Fibroblast of mammary gland (primary cell): ENCODE measurements at places on chromosomes 1 and 21.

DNA sequence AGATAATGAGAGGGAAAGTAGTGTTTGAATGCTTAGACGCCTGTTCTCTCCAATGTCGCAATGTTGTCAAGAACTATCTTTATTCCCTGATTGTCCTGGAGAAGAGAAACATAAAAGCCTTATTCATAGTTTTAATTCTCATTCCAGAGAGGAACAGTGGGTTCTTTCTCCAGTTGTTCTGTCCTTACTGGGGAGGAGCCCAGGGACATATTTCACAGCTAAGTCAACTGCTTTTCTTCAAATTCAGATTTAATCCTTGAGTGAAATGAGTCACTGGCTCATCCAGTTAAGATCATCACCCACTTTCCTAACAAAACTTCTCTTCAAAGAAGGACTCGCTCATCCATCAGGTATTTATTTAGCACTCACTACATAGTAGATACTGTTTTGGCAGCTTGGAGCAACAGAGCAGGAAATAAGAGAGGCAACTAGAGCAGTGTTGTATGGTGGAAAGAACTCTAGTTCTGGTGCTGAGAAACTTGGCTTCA is 365.7 kb upstream of the USP24 start:
- DNase-seq, result peak; percentile 98

- no peak for DNase-seq
These were observed 178.6 kb downstream of the SLC45A1 start for GRCh38 chr1:8496473-8496872.

DNA sequence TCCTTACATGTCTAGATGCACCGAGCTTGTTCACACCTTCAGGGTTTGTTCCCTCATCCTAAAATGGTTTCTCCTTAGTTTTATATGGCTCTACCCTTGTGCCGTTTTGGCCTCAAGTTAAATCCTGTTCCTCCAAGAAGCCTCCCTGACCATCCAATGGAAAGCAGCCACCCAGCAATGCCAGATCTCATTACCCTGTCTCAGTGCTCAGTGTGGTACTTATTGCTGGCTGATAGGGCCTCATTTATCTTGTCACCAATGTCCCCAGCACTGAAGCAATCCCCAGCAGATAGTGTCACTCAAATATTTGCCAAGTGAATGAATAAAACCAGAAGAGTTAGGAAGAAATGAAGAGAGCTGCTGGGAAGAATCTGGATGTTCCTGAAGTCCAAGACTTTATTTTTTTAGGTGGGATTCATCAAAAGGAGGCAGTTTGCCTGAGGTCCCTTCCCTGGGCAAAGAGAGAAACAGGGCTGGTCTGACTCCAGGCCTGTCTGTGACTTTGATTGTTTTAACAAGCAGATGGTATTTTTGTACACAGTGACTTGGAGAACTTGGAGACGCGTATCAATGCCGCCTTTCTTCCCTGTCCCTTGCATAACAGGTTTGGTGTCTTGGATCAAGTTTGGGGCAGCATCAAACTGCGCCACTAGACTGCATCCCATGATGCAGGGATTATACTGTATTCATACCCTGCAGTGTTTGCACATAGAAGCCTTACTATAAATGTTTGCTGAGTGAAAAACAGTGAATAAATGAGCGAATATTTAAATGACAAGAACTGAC is 221.2 kb downstream of the DISC1 start:
- DNase-seq, result no peak

DNA sequence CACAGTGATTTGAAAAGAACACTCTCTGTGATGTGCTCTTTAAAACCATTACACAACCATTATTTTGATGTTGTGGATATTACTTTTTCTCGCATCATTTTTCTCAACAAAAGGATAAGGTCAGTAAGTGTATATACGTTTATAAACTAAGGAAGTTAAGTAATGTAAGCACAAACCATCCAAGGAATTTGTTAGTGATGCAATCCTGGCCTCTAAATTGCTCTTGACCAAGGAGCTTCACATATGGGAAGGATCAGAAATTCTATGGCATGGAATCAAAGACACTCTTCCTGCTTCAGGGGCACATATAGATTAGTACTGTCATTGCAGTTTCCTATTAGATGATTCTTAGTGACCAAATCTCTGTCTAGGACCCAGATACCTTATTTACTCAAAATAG is 3.6 kb upstream of the PPP2R5A start:
- peak; percentile 56 for DNase-seq

GRCh38 chr1:220451532-220451931 is 76.4 kb upstream of the MARK1 start:
- peak; percentile 37 for DNase-seq

- DNase-seq, result no peak
These were observed 31.4 kb upstream of the TMEM61 start for GRCh38 chr1:54949053-54949452.

DNA sequence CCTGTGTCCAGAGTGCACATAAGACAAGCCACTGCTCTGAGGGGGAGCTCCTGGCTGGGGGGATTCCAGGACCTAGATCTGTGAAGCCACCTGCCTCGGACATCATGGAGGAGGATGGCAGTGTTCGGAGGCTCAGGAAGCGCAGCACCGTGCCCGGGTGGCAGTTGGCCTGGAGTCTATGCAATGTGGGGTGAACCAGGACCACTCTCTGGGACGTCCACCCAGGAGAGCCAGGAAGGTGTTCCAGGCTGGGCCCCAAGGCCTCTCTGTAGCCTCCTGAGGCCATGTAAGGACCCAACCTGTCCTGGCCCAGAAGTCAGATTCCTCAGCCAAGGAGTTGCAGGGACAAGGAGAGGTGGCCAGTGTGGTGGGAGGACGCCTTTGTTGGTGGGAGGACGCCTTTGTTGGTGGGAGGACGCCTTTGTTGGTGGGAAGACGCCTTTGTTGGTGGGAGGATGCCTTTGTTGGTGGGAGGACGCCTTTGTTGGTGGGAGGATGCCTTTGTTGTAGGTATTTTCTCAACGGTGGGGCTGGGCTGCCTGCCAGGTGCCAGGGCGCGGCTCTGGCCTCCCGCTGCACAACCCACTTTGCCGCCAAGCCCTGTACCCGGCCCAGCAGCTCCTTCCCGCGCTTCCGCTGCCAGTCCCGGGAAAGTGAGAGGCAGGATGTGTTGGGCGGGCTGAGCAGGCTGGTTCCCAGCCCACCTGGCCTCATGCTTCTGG is 30.6 kb upstream of the BMP8B start:
- no peak for DNase-seq

DNA sequence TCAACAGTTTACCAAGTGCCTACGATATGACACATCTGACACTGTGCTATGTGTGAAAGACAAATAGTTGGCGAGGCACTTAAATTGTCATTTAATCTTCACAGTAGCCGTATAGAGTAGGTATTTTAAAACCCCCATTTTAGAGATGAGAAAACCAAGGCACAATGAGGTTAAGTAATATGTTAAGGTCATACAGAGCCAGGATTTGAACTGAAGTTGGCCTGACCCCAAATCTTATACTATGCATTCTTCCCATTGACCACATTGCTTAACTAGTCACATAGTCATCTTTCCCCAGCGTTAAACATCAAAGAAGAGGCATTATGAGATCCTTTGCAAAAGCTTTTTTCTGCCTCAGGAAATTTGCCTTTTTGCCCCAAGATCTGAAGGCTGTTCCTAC is 3.9 kb downstream of the INKA2 start:
- DNase-seq, result peak; percentile 52

GRCh38 chr1:162343470-162343869 is 33.2 kb downstream of the SPATA46 start:
- no peak for DNase-seq

DNA sequence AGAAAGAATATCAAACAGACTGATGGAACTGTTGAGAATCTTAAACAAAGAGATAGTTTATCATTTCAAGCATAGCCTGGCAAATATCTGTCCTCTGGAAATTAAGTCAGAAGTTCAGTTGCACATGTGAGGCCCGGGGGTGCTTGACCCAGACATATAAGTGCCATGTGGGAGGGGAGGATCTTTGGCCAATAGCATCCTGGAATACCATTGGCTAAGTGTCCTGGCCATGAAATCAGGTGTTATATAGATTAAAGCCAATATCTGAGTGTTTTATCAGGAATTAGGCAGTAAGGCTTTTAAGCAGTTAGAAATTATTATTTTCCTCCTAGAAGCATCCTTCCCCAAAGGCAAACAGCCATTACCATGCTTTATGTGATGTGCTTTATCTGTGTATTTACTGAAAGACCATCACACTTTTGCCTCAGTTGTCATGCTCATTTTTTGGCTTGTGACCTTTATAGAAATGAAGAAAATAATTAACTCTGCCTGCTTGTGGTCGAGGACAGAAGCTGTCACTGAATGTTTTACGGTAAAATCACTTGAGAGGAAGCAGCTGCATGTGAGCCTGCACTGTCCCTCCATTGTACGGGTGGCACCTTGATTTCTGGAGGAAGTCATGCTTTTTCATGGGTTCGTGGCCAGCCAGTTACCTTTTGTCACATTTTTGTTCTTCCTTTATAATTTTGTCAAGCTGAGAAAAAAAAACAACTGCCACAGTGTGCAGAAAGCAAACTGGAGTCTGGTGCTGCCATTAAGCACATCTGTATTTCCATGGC is 259.9 kb upstream of the FMN2 start:
- no peak for DNase-seq

DNA sequence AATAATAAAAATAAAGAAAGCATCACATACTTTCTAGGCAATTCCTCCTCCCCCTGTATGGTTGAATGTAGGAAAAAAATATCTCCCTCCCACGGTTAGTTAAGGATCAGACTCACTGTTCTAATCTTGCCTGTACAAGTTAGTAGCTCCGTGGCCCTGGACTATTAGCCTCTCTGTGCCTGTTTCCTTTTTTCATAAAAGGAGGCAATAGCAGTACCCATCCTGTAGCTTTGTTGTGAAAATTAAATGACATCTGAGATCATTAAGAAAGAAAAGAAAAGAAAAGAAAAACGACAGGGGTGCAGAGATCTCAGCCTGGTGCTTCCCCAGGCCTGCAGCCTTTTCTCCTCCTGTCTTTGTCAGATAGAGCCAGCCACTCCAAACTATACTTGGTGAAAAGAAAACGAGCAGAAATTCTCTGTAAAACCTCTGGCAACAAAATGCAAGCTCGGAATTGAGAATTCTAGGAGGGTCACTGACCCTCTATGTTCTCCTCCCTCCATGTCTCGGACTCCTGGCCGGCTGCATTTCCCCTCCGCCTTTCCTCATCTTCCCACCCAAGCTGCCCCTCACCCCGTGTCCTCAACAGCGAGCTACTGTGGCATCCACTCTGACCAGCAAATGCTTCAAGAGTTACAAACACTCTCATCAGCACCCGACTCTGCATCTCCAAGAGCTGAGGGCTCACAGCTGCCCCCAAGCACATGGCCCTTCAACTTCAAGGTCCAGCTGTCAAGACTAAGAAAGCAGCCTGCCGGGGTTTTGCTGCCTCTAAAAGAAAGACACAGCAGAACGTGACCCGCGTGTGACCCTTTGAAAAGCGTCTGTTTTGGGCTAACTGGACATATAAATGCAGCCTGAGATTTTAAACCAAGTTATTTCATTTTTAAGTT is 13.6 kb downstream of the RIPK4 start:
- DNase-seq, result no peak

DNA sequence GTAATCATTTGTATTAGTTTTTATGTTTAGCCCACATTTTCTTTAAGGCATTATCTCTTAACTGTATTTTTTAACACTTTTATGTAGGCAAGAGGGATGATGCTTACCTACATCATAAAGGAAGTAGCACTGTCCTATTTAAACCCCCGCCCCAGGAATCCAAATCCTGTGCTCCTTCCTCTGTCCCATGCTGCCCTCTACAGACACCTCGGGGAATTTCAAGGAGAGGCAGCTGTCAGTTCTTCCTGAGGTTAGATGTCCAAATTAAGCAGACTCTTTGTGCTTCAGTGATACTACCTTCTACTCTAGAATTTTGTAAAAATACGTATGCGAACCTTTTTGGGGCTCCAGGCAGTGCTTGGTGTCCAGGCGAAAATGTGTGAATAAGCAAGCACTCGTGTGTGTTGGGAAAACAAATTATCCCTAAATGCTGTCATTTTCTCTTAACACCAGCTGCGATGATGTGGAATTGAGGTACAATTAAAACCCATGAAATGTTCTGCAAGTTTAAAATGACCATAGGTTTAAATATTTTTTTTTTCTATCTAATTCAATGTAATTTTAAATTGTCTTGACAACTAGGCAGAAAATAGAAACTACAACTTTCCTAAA is 19.2 kb downstream of the CRCT1 start:
- DNase-seq, result peak; percentile 42

DNA sequence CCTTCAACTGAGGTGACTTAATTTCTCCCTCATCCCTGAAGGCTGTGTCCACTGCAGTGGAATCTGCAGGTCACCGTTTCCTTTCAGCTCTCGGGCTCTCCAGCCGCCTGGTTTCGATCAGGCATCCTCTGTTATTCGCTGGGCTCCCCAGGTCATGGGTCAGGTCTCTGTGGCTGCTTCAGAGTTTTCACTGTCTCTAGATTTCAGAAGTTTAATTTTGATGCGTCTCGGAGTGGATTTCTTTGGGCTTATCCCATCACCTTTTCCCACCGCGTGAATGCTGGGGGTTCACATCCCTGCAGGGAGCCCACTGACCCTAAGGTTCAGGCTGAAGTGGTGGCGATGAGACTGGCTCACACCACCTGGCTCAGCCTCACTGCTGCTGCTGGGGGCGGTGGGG is 3.3 kb downstream of the ACTRT2 start:
- DNase-seq, result no peak

- no peak for DNase-seq
These were observed 55.0 kb upstream of the HMCN1 start for GRCh38 chr1:185679220-185679619.

- DNase-seq, result no peak
These were observed 36.4 kb downstream of the KYAT3 start for GRCh38 chr1:88956003-88956402.

DNA sequence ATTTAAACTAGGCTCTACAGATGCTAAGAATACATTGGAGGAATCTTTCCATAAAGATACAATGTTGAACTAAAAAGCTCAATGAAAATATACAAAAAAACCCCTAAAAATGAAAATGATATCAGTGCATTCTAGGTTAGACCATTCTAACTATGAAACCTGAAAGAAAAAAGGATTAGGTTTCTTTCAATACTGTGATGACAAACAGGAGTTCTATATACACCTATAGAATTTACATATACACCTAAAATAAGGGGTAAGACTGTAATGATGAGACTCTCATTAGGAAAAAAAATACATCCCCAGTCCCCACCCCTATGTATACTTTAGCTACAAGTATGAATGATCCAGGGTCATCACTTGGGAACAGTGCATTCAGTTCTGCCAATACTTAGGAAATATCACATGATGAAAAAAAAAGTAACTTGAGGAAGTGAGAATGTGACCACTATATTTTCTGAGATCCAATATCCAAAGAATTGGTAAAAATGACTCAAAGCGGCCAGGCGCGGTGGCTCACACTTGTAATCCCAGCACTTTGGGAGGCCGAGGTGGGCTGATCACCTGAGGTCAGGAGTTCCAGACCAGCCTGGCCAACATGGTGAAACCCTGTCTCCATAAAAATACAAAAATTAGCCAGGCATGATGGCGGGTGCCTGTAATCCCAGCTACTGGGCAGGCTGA is 26.3 kb downstream of the SELENOF start:
- DNase-seq, result no peak

GRCh38 chr1:71074681-71075080 is 6.2 kb downstream of the ZRANB2 start:
- DNase-seq, result no peak

GRCh38 chr1:203159844-203160243 is 15.8 kb downstream of the MYBPH start:
- DNase-seq, result no peak
